ENCODE measurements at places on chromosomes 4 and X. TPM values are rescaled to one million over a fixed set of nuclear protein-coding genes. Genes with fewer than 3 reads are reported as not detected.

DNA sequence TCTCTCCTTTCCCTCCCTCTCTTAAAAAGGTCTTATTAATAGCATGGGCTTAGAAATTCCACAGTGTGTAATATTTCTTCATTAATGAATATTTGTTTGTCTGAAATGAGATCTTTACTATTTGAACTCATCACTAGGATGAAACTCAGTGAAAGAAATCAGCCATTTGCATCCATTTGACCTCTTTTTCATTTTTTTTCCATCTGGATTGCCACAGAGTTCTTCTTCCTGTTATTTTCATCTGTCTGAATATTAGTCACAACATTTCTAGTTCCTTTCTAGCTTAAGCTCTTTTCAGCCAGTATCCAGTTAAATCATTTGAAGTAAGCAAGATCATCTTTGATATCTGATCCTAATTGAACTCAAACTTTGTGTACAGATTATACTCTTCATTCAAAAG lies 69.2 kb upstream of the PLS3 start:
- no peak for DNase-seq

The REELD1 gene
- total RNA-seq = not detected

The RASL11B gene
- 4.1 TPM for total RNA-seq

- no peak for DNase-seq
Observed at GRCh38 chrX:33062041-33062440, 149.3 kb downstream of the DMD start.

The MAP9 gene
- 9.9 TPM for total RNA-seq

DNA sequence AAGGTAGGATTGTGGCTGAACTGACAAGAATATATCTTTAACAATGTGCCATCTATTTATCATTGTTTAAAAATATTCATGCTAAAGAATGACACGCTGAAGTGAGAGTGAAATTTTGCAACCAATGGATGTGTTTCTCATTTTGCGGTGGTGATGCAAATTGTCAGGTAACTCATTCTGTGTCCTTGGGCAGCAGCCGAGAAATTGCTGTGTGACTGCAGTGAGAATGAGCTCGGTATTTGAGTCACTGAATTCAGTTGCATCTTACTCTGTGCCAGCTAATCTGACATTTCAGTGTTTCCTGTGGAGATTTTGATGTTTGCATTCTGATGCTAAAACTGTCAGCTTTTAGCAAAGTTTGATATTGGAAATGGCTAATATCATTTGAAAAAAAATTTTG lies 28.1 kb downstream of the MCUB start:
- no peak for DNase-seq

GRCh38 chrX:22486296-22486695 lies 213.6 kb downstream of the CBLL2 start:
- DNase-seq = no peak

The HS6ST2 gene
- total RNA-seq = not detected

DNA sequence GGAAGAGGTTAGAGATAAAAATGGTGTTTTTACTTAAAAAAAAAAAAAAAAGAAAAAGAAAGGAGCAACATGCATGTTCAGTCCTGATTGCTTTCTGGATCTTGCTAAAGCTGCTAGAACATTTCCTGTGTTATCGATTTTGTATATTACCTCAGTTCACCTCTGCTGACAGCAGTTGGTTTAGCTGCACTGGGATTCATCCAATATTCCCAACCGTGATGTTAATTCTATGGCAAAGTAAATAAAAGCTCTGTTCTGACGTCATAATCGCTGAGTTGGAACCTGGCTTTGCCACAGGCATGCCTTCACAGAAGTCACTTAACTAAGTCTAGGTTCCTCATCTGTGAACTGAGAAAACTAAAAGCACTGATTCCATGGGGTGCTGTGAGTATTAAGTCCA lies 90.7 kb upstream of the SORBS2 start:
- no peak for DNase-seq

DNA sequence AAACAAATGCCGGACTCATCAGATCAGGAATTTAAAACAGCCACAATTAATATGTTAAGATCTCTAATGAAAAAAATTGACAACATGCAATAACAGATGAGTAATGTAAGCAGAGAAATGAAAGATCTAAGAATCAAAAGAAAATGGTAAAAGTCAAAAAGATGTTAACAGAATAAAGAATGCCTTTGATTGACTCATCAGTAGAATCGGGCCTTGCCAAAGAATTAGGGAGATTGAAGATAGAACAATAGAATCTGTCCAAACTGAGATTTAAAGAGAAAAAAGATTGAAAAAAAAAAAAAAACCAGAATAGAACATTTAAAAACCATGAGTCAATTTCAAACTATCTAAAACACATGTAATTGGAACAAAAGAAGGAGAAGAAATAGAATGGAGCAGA lies 25.9 kb upstream of the GUCY1A1 start:
- DNase-seq = no peak

The HERC5 gene
- total RNA-seq = 2.0 TPM

DNA sequence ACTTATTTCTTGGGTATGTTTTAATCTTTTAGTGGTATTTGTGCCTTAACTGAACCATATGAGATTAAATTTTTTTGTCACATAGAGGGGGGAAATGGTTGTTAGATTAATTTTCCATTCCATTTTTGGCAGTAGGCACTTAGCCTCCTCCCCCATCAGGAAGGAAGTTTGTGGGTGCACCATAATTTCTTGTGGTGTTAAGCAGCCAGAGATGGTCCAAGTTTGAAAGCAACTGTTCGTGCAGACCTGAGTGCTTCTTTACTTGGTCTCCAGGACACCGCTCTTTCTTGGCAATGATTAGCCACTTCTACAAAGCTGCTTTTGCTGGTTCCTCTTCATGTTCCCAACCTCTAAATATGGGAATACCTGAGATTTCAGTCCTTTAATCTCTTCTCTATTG lies 92.7 kb upstream of the RPL34 start:
- DNase-seq = no peak

DNA sequence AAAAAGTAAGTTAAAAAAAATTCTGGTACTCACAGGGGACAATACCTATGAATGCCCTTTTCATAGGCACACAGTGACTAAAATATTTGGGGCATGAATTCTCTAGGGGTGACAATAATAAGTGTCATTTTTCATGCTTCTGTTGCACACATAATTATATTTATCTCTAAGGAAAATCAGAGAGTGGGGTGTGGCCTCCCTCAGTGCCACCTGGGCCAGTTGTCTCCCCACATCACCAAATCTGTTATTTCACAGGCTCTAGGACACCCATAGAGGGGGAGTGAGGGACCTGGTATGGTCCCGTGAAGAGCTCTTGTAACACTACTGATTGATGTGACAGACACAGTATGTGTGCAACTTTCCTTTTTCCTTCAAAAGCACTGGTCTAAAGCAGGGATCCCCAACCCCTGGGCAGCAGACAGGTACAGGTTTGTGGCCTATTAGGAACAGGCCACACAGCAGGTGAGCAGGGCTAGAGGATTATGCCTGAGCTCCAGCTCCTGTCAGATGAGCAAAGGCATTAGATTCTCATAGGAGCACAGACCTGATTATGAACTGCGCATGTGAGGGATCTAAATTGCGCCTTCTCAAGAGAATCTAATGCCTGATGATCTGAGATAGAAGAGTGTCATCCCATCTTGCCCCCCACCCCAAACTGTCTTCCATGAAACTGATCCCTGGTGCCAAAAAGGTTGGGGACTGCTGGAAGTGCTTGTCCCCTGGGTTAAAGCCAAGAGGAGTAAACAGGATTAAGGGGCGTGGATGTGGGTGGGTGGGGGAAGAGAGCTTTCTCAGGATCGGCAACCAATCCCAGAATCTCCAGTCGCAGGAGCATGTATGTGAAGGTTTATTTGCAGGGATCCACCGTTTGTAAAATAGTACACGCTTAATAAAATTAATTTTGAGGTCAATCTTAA lies 856 bp downstream of the SLC9B1 start:
- no peak for DNase-seq

DNA sequence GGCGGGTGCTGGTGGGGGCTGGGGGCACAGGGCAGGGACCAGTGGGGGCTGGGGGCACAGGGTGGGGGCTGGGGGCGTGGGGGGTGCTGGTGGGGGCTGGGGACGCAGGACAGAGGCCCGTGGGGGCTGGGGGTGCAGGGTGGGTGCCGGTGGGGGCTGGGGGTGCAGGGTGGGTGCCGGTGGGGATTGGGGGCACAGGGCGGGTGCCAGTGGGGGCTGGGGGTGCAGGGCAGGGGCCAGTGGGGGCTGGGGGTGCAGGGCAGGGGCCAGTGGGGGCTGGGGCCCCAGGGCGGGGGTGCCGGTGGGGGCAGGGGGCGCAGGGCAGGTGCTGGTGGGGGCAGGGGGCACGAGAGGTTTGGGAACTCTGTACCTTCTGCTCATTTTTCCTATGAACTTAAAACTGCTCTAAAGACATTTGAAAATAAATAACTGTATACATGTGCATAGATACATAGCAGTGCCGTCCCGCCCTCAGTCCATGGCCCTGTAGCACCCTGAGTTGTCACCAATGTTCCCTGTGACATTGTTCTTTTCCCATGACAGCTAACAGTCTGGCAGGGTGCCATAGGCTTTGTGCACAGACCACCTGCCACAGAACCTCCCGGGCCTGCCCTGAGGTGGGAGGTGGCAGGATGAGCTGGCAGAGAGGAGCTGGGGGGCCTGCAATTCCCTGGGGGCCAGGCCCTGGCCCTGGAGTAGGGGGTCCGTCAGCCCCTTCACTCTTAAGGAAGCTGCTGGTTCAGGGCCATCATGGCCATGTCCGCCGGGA lies 35.6 kb upstream of the ADRA2C start:
- DNase-seq = no peak

- no peak for DNase-seq
Observed at GRCh38 chr4:78691971-78692821, 84.0 kb upstream of the BMP2K start.

GRCh38 chrX:136865270-136866158 lies 15.0 kb downstream of the RBMX start:
- DNase-seq = no peak

The LSM6 gene
- total RNA-seq = 13.0 TPM

- no peak for DNase-seq
Observed at GRCh38 chrX:15468036-15468435, 25.1 kb downstream of the PIR start.

- DNase-seq = no peak
Observed at GRCh38 chrX:48938721-48939425, 18.5 kb downstream of the OTUD5 start.

GRCh38 chr4:37562592-37562991 lies 123.6 kb downstream of the RELL1 start:
- DNase-seq = no peak

- no peak for DNase-seq
Observed at GRCh38 chr4:99179626-99180025, 35.5 kb upstream of the ADH4 start.

The CHRNA9 gene
- total RNA-seq = not detected

DNA sequence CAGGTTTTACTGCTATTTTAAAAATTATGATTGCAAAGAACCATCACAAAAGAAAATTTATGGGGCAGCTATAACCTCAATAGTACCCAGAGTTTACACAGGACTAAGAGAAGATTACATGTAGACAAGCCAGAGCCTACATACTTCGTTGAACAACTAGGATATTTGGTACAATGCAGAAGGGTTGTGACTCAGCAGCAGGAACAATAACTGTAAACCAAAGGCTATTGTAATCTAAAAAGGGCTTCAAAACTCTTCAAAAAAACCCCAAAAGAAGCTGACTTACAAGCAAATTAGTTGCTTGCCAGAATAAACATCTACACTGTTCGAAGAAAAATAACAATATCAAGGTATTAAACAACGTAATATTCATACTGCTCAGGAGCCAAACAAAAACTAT lies 618.0 kb downstream of the STPG2 start:
- no peak for DNase-seq

The CYLC1 gene
- total RNA-seq = not detected

- DNase-seq = no peak
Observed at GRCh38 chrX:150329282-150329681, 33.8 kb upstream of the MAMLD1 start.

GRCh38 chr4:78629991-78630541 lies 78.5 kb downstream of the ANXA3 start:
- peak; percentile 42 for DNase-seq

- DNase-seq = peak; percentile 23
Observed at GRCh38 chrX:298993-299392, 17.8 kb downstream of the PLCXD1 start.

The BTC gene
- 0.12 TPM for total RNA-seq

DNA sequence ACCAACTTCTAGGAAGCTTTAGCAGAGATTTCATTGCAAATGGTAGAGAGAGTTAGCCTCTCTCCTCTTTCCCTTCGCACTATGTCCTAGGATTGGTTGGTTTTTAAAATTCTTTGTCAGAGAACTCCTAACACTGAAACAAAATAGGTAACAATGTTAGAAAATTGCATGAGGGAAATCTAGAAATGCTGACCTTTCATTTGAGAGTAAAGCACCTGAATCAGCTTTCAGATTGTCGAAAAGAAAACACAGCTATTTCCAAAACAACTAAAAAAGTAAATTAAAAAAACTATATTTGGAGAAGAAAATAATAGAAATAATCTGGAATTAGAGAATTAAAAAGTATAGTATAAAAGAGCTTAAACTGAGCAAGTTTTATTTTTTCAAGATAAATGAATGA lies 108.1 kb upstream of the GK2 start:
- DNase-seq = no peak

DNA sequence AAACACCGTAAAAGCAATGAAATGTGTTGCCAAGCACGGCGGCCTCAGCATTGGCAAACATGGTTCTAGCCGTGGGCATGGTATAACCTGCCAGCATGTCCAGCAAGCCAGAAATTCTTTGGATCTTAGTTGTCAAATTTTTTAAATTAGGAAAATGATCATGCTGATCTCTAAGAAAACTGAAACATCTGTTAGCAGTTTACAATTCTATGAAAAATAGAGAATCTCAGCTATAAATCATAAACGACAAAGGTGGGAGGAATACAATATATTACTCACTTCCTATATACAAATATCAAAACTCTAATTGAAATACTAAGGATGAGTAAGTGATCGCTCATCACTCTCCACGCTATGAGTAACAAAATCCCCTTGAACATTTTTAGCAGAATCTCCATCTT lies 130.3 kb downstream of the ADGRA3 start:
- DNase-seq = no peak

DNA sequence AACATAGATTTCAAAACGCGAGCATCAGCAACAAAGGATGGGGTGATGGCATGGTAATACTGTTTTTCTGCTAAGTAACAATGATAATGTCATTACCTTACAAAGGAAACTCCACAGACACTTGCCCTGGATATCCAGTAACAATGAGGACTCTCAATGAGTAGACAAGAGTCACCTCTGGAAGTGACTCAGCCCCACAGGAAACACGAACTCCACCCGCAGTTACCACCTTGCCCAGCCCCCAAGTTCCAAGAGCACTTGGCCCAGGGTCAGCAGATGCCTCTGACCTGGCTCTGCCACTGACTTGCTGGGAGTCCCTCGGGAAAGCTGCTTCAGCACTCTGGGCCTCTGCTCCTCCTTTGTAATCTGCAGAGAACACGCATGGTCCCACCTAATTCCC lies 110.3 kb upstream of the MAP3K15 start:
- no peak for DNase-seq

DNA sequence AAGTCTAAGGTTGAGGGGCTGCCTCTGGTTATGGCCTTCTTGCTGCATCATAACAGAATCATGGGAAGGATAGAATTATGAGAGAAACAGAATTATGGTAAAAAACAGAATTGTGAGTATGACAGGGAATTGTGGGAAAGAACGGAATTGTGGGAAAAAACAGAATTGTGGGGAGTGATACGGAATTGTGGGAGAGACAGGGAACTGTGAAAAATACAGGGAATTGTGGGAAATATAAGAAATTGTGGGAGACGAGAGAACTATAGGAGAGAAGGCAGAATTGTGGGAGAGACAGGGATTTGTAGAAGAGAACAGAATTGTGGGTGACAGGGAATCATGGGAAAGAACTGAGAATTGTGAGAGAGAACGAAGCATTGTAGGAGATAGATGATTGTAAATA lies 159.1 kb downstream of the FRMPD4 start:
- DNase-seq = no peak

The RNF212 gene
- 0.62 TPM for total RNA-seq

- DNase-seq = no peak
Observed at GRCh38 chrX:17809273-17809672, 51.8 kb downstream of the RAI2 start.
